AG09319 (cell line): ENCODE measurements at places on chromosomes 12 and 14.

GRCh38 chr12:107655281-107656065 lies 30.1 kb upstream of the PWP1 start:
- DNase-seq: no peak

DNA sequence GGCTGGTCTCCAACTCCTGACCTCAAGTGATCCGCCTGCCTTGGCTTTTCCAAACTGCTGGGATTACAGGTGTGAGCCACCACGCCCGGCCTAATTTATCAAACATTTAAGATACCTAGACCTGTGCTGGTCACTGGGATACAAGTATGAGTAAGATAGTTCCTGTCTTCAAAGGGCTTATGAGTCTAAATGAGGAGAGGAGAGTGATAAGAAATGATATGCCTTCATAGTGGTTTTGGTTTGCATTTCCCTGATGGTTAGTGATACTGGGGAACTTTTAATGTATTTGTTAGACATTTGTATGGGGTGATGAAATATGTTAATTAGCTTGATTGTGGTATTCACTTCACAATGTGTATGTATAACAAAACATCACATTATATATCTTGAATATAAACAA lies 21.2 kb downstream of the TMED10 start:
- no peak for DNase-seq

DNA sequence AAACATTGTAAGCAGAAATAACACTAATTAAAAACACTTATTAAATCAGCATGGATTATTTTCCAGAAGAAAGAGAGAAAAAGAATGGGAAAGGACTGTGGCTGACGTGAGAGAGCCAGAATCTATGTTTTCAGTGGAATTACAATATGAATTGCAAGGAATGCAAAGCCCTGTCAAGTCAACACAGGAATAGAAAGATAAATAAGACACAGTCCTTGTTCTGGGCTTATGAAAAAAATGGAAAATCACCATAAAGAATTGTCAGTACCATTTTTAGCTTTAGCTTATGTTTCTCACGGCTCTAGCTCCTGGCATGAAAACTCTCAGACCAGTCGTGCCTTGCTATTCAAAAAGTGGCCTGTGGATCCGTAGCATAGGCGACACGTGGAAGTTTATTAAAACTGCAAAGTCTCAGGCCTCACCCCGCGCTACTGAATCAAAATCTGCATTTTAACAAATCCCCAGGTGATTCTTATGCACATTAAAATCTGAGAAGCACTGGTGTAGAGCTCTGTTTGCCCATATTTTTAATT lies 549.1 kb downstream of the RPS29 start:
- no peak for DNase-seq

GRCh38 chr12:112314981-112315380 lies 67.2 kb downstream of the HECTD4 start:
- no peak for DNase-seq

DNA sequence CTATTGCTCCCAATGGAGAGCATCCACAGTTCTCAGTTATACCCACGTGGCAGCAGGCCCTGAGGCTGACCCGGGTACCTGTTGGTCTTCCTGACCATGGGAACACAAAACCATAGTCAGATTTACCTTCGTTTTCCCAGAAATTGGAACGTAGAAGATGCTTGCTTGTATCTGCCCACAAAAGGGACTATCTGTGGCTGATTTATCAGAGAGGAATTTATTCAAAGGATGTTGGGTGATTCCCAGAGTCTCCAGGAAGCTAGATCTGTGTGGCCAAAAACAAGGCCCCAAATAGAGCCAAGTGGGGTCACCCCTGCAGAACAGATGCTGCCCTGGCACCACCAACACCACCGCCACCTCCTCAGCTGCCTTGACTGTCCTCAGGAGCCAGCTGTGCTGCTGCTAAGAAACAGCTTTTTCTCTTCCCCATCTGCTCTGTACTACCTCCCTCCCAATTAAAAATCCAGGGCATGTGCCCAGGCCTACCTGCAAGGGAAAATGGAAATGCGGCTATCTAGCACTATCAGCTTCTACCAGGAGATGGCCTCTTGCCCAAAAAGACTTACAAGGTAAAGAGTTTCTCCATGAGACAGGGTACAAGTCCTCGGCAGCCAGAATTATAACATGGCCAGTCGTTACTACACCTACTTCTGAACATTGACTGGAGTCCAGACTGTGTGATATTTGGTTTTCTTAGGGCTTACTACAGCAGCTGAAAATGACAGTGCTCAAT lies 128.6 kb upstream of the PLEKHG7 start:
- DNase-seq: no peak

DNA sequence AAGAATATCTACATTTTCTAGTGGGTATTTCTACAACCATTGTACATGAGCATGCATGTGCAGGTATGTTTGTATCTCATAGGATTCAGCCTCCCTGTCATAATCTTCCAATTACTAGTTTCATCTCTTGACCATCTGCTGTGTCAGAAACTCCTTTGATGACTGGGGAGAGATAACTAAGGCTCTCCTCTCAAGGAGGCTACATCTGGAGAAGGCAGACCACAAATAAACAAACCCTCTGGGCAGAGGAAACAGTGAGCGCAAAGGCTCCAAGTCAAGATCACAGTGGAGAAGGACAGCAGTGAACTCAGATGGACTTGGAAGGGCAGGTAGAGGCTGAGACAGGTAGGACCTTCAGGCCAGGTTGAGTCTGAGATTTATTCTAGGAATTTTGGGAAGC lies 166.4 kb downstream of the PELI2 start:
- DNase-seq: no peak

DNA sequence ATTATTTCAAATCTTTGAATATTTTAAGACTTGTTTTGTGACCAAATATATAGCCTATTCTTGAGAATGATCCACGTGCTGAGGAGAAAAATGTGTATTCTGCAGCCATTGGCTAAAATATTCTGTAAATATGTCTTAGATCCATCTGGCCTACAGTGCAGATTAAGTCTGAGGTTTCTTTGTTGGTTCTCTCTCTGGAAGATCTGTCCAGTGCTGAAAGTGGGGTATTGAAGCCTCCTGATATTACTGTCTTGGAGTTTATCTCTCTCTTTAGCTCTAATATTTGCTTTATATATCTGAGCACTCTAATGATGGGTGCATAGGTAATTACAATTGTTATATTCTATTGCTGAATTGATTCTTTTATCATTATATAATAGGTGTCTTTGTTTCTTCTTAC lies 617.4 kb upstream of the LRFN5 start:
- no peak for DNase-seq

DNA sequence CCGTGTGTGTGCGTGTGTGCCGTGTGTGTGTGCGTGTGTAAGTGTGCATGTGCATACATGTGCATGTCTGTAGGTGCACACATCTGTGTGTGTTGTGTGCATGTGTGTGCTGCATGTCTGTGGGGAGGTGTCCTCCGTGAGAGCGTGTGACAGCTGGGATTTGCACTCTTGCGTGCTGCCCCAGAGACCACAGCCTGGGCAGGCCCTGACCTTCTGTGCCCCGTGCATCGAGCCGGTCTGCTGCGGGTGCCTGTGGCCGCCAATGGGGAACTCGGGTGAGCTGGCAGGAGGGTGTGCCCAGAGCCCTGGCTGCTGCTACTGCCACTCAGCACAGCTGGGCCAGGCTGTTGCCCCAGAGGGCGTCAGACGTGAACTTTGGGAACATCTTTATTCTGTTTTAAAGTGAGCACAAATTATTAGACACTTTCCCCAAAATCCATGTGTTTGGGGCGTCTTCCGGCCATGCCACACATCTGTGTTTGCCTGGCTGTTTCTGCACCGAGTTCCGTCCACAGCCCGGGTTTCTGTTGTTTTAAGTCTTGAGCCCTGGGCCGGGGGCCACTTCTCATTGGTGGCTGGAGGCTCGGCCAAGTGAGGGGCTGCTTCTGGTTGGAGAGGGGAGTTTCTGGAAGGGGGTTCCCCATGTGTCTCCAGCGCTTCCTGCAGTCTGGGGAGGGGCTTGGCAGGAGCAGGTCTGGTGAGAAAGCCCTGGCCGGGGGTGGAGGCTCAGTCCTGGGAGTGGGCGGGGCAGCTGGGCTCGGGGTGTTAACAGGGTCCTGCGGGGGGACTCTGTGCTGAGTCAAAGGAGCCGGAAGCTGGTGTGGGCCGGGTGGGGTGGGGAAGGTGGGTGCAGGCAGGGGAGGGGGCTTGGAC lies 7.6 kb downstream of the CEP170B start:
- no peak for DNase-seq

- no peak for DNase-seq
Measured at GRCh38 chr14:33250963-33251362, 312.3 kb downstream of the NPAS3 start.

DNA sequence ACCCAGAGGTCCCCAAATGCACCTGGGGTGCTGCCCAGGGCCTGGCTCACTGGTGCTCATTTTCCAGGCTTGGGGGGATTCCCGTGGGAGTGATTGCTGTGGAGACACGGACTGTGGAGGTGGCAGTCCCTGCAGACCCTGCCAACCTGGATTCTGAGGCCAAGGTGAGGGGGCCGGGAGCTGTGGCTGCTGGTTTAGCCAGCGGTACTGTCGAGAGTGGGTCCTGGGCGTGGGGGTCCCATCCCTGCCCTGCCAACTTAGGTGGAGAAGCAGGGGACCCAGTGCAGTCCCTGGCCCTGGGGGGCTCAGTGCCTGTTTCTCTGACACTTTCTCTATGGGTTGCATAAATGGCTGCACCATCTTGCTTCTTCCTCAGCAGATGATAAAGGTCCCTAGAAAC lies 50.9 kb downstream of the FOXN4 start:
- DNase-seq: no peak

- no peak for DNase-seq
Measured at GRCh38 chr12:5305425-5305824, 126.5 kb upstream of the NTF3 start.

- no peak for DNase-seq
Measured at GRCh38 chr12:104737791-104738301, 220.2 kb downstream of the SLC41A2 start.

GRCh38 chr14:25400607-25401206 lies 350.8 kb upstream of the STXBP6 start:
- DNase-seq: no peak

DNA sequence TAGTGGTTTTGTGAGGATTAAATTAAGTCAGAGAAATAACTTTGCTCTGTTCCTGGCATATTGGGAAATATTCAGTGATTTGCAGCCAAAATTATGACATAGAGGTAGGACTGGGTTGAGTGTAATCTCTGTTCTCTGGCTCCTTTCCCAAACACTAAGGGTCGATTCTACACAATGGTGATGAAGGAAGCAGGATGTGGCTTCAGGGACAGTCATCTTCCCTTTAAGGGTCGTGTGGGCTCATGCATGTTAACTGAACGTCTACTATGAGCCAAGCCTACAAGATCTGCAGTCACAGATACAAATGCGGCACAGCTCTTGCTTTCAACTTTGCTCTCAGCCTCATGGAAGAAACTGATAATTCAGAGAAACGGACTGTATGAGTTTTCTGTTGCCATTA lies 381.6 kb downstream of the VRK1 start:
- DNase-seq: no peak

DNA sequence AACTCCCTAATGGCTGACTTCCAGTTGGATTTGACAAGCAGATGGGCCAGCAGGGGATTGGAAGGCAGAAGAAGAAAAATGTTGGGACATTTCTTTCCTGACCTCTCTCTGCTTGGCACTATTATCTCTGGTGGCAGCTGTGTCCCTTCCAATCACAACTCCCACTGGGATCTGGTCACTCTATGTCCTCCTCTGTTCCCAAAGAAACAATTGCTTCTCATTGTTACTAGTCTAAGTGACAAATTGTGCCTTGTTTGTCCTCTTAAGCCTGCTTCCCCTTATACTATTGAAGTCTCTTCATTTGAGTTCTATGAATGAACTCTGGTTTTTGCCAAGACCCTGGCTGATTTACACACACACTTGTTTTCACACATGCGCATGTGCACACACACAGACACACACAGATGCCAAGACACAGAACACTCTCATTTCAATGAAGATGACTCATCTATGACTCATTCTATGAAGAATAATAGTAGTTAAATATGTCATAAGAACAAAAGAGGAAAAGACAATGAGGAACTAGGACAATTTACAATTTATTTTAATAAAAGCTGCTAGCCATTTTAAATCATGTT lies 83.0 kb upstream of the FAR2 start:
- DNase-seq: no peak
